ENCODE measurements at places on chromosomes 7 and 10. TPM values are rescaled to one million over a fixed set of nuclear protein-coding genes. Genes with fewer than 3 reads are reported as not detected.

FEZF1 gene
- not detected for total RNA-seq

NXPH1 gene
- total RNA-seq = 2.0 TPM

LEP gene
- not detected for total RNA-seq

VPS26A gene
- 55.6 TPM for total RNA-seq

MYH16 gene
- total RNA-seq = not detected

ATG9B gene
- not detected for total RNA-seq

TSPAN12 gene
- 29.4 TPM for total RNA-seq

RADIL gene
- 4.9 TPM for total RNA-seq

PNLIPRP1 gene
- total RNA-seq = not detected

SLIT1 gene
- 0.58 TPM for total RNA-seq

OR2A7 gene
- 5.6 TPM for total RNA-seq

CALN1 gene
- total RNA-seq = 0.42 TPM

ELOVL3 gene
- total RNA-seq = not detected

DPP6 gene
- total RNA-seq = 2.4 TPM

SPDYE6 gene
- total RNA-seq = not detected

TNS3 gene
- total RNA-seq = 71.3 TPM

TMEM236 gene
- total RNA-seq = 1.2 TPM

MMRN2 gene
- total RNA-seq = 49.0 TPM

TMEM213 gene
- total RNA-seq = not detected

ZNF117 gene
- total RNA-seq = 52.5 TPM

ZNF488 gene
- 0.63 TPM for total RNA-seq

CLEC5A gene
- total RNA-seq = 0.16 TPM

BTBD16 gene
- total RNA-seq = 2.6 TPM

PRKG1 gene
- 126 TPM for total RNA-seq

BZW2 gene
- total RNA-seq = 70.1 TPM

TMED4 gene
- 92.6 TPM for total RNA-seq

PTPN20 gene
- 8.6 TPM for total RNA-seq

SPACDR gene
- total RNA-seq = not detected

CD36 gene
- total RNA-seq = 399 TPM

MKI67 gene
- 17.8 TPM for total RNA-seq

FOXI2 gene
- not detected for total RNA-seq

MLXIPL gene
- 0.37 TPM for total RNA-seq

NEUROD6 gene
- not detected for total RNA-seq

CLRN3 gene
- total RNA-seq = 0.42 TPM

ITIH5 gene
- total RNA-seq = 97.6 TPM

CPA1 gene
- 0.63 TPM for total RNA-seq

GJC3 gene
- not detected for total RNA-seq

LRMDA gene
- 17.7 TPM for total RNA-seq

WASHC2C gene
- total RNA-seq = 41.7 TPM

ACTL6B gene
- 0.69 TPM for total RNA-seq

H2BK1 gene
- not detected for total RNA-seq

TMEM229A gene
- 2.0 TPM for total RNA-seq
